ENCODE measurements at places on chromosomes 4 and X.

DNA sequence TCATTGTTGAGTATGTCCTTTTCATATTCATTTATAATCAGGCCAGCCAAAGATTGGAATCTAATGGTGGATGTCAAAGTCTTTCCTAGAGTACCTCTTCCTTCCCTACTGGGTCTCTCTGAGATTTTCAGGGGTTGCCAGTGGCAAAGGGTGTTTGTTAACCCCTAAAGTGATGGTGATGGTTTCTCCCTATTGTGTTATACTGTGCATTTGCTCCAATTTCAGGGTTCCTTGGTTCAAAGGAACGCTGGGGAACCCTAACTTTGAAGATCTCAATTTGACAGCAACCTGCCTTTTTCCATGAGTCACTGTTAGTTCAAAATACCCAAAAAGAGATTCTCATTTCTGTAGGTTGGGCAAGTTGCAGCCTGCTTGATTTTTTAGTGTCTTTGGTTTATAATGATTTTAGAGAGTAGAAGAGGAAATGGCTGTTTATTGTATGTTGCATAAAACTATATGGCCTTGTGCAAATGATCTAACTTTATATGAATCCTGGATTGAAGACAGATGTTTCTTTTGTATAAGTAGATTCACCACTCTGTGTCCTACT lies 23.0 kb downstream of the GAB1 start:
- no peak for DNase-seq

GRCh38 chrX:121013897-121014455 lies 28.4 kb upstream of the CT47A1 start:
- no peak for DNase-seq

GRCh38 chr4:47122592-47123291 lies 91.4 kb downstream of the GABRB1 start:
- DNase-seq: peak; percentile 70

GRCh38 chrX:110318664-110318968 lies 731 bp upstream of the AMMECR1 start:
- DNase-seq: peak; percentile 28

DNA sequence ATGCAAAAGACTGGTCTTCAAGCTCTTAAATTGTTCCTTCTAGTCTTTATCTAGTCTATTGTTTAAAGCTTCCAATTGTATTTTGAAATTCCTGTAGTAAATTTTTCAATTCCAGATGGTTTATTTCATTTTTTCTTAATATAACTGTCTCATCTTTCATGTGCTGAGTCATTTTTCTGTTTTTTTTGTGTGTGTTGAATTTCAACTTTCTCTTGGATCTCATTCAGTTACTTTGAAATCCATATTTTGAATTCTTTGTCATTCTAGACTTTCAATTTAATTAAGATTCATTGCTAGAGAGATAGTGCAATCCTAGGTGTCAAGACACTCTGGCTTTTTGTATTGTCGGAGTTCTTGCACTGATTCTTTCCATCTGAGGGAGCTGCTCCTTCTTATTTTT lies 128.0 kb upstream of the PRKG2 start:
- no peak for DNase-seq

- no peak for DNase-seq
These were observed 4.5 kb downstream of the SNX25 start for GRCh38 chr4:185213877-185214276.

DNA sequence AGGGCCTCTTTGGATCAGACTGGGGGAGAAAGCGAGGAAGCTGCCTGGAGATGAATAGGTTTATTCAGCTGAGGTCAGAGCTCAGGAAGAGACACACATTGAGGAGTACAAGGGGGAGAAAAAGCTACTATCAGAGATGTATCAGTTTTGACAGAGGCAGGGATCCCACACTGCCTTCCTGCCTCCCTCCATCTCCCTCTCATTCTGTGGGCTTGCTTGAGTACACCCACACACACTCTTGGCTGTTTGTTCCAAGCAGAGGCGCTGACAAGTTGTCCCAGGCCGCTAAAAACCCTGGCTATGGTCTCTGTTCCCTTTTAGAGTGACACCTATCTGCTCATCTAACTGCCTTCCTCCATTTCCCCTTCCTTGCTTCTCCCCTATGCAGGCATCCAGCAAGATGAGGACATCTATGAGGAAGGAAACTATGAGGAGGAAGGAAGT lies 5.2 kb downstream of the TSPYL2 start:
- DNase-seq: no peak

DNA sequence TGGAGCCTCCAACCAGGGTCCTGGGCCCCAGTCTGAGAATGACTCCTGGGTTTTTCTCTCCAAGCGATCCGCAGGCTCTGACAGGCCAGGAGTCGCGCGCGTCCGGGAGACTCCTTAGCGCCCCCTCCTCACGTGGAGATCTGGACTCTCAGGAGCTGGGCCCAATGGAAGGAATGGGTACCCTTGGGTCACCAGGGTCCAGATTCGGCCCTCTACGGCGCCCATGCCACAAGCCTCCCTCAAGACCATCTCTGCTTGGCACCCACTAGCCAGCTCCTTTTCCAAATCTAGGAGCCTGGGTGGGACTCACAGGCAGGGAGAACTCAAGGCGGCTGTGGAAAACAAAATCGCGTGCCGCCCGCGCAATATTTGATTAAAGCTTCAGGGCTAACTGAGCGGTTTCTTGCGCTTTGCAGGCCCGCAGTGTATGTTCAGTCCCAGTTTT lies 7.1 kb downstream of the HAND2 start:
- no peak for DNase-seq

GRCh38 chr4:70670332-70671014 lies 4.2 kb upstream of the JCHAIN start:
- DNase-seq: peak; percentile 82

GRCh38 chrX:24465532-24465865 lies 413 bp downstream of the PDK3 start:
- no peak for DNase-seq

DNA sequence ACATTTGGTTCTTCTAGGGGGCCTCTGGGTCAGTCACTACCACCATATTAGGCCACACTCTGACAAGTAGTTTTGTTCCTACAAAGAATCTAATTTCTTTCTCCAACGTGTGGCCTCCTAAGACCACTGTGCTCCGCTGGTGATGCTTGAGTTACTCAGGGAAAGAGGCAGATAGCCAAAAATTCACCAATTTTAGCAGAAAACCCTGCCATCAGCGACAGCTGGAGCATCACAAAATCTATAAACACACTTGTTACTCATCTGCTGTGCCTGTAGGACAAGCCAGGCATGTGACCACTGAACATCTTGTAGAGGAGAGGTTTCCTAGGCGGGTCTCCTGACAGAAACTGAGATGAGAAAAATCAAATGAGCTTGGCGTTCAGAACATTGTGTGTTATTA lies 105.4 kb downstream of the SYNPO2 start:
- no peak for DNase-seq

- no peak for DNase-seq
These were observed 415.0 kb downstream of the BCOR start for GRCh38 chrX:39682778-39683177.

- DNase-seq: no peak
These were observed 927.5 kb upstream of the INTU start for GRCh38 chr4:126705266-126705665.

- DNase-seq: no peak
These were observed 5.7 kb upstream of the PPEF2 start for GRCh38 chr4:75907966-75908365.

- no peak for DNase-seq
These were observed 24.5 kb upstream of the CPEB2 start for GRCh38 chr4:14977830-14978229.

GRCh38 chrX:116607776-116608175 lies 145.0 kb upstream of the CT83 start:
- DNase-seq: no peak

DNA sequence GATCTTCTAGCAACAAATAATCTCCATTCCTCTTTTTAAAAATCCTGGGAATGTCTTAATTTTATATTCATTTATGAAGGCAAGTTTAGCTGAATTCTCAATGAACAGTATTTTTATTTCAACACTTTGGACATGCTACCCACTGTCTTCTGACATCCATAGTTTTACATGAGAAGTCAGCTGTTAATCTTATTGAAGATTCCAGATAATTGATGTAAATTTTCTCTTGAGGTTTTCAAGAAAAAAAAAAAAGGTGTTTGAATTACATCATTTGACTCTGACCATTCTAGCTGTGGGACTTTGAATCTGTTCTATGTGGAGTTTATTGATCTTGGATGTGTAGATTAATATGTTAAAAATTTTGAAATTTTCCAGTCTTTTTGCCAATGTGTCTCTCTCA lies 28.0 kb downstream of the PDHA2 start:
- DNase-seq: peak; percentile 39

DNA sequence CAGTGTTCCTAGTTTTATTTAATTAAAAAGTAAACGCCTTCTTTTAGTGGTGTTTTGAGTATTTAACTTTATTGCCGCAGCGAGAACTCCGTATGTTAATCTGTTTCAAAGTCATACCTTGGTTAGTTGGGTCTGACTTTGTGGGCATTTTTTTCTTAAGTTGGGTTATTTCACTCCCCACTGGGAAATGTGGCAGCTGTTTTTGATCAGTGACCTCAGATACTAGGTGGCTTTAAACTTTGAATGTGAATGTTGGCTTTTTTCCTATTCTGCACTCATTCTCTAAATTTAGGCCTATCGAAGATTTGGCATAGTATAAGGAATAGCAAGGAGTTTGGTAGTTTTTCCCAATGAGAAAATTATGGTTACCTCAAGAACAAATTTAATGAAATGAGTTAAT lies 85.9 kb downstream of the FIP1L1 start:
- DNase-seq: no peak

DNA sequence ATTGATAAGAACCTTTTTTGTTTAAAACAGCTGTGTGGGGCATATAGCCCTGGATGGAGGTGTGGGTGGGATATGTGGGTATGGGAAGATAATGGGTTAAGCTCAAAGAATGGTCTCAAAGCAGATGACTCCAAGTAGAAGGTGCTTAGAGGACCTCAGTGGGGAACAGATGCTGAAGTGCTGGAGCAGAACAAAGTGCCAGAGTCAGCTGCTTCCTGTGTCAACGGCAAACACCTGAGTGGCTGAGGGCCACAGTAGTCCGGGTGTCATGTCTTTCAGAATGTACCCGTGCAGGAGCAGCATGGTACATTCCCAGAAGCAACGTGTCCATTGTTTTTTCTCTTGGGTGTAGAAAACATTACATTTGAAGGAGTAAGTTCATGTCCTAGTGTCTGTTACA lies 210.6 kb downstream of the CCNG2 start:
- no peak for DNase-seq

GRCh38 chrX:24026432-24026831 lies 554 bp downstream of the KLHL15 start:
- DNase-seq: no peak

GRCh38 chrX:154082396-154083125 lies 15.0 kb downstream of the MECP2 start:
- no peak for DNase-seq

GRCh38 chr4:144171697-144172096 lies 31.2 kb upstream of the GYPA start:
- DNase-seq: no peak

- DNase-seq: no peak
These were observed 5.7 kb upstream of the PPEF1 start for GRCh38 chrX:18701621-18702361.

DNA sequence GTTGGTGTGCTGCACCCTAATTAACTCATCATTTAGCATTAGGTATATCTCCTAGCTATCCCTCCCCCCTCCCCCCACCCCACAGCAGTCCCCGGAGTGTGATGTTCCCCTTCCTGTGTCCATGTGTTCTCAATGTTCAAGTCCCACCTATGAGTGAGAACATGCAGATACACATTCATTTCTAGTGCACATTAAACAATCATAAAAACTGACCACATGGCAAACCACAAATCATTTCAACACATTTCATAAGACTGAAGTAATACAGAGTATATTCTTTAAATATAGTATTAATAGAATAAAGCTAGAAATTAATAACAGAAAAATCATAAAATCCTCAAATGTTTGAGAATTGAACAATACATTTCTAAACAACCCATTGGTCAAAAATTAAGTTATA lies 34.1 kb downstream of the PRKG2 start:
- DNase-seq: no peak

GRCh38 chrX:132171478-132171877 lies 43.7 kb upstream of the FRMD7 start:
- no peak for DNase-seq

GRCh38 chr4:111945014-111945413 lies 200.2 kb upstream of the FAM241A start:
- no peak for DNase-seq

GRCh38 chr4:140094438-140095420 lies 59.3 kb downstream of the MAML3 start:
- no peak for DNase-seq

DNA sequence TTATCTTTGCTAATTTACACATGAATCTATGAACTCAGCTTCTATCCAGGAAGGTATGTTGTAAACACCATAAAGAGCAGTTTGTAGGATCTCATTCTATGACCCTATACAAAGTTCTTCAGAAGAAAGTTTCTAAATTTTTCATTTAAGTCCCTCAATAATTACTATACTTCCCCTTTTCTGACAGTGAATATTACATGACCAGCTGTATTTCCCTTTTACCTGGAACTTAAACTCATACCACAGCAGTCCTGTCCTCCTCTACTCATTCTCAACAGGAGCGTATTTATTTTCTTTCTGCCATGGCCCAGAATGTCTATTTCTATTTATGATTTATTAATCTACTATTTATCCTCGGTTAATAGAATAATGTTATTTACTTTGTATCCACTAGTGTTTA lies 15.8 kb downstream of the RASGEF1B start:
- no peak for DNase-seq

- no peak for DNase-seq
These were observed 130.4 kb downstream of the MSL3 start for GRCh38 chrX:11888421-11888820.

GRCh38 chrX:120839491-120839890 lies 36.2 kb downstream of the CT47B1 start:
- DNase-seq: no peak

DNA sequence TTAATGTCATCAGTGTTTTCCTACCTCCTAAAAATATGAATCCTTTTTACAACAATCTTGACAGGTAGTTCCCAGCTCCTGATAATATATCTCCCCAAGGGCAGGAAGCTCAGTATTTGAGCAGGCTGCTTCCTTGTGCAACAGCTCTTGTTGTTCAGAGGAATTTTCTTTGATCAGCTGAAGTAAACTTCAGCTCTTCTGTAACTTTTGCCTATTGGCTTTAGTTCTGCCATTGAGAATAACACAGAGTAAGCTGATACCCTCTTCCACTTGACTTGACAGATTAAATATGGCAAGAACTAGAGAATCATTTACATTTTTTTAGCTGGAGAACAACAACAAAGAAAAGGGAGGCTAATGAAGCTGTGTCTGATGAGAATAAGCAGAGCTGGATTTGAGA lies 75.2 kb downstream of the LUZP4 start:
- no peak for DNase-seq

Data from ACHN (cell line).